ENCODE measurements at places on chromosomes 12 and 14.

- DNase-seq: no peak
Measured at GRCh38 chr12:77599782-77600467, 230.8 kb upstream of the NAV3 start.

- no peak for DNase-seq
Measured at GRCh38 chr12:15049461-15050153, 76.8 kb downstream of the PDE6H start.

DNA sequence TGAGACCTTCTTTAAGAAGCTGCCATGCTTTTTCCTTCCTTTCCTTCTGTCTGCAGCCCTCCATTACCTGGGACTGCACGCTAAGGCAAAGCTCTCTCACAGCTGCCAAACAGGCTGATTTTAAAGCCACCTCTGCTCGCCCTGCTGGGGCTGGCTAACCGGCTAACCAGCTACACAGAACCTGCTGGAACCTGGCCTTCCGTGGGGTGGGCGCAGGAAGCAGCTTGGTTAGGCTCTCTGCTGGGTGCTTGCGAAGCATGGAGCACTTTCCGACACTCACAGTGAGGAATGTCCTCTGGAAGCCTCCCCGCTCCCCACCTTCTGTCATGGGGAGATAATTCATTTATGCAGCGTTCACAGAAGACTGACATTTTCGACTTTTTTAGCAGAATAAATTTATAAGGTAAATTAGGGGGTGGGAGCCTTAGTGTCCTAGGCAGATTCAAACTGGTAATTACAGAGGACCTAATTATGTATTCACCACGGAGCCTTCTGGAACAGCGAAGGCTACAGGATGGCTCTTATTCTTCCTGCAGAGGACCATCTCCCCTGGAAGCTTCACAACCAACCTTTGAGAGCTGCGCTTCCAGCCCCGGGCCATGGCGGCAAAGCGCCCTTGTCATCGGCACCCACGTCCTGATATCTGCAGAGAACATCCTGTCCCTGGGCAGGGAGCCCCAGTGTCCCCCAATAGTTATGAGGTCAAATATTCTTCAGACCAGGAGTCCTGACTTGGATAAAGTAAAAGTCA is 12.4 kb upstream of the BCL11B start:
- DNase-seq: no peak

GRCh38 chr12:89492883-89493282 is 31.7 kb downstream of the GALNT4 start:
- DNase-seq: no peak

GRCh38 chr12:65925626-65926025 is 101.3 kb downstream of the HMGA2 start:
- DNase-seq: no peak

GRCh38 chr14:68384335-68384734 is 408.5 kb downstream of the ZFP36L1 start:
- no peak for DNase-seq

DNA sequence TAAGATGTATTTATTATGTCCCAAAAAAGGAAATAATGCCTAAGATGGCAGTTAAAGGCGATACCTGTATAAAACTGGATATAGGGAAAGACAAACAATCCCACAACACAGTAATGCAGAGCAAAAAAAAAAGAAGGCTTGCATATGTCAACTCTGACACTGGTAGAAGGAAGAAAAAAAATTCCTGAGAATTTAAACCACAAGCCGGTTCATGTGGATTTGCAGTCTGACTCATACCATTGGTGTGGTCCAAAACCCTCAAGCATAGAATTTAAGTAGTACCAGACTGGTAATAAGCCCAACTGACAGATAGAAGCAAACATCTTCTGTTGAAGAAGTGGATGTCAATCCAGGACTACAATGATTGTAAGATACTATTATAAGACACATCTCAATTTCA is 7.2 kb downstream of the DNAI7 start:
- no peak for DNase-seq

DNA sequence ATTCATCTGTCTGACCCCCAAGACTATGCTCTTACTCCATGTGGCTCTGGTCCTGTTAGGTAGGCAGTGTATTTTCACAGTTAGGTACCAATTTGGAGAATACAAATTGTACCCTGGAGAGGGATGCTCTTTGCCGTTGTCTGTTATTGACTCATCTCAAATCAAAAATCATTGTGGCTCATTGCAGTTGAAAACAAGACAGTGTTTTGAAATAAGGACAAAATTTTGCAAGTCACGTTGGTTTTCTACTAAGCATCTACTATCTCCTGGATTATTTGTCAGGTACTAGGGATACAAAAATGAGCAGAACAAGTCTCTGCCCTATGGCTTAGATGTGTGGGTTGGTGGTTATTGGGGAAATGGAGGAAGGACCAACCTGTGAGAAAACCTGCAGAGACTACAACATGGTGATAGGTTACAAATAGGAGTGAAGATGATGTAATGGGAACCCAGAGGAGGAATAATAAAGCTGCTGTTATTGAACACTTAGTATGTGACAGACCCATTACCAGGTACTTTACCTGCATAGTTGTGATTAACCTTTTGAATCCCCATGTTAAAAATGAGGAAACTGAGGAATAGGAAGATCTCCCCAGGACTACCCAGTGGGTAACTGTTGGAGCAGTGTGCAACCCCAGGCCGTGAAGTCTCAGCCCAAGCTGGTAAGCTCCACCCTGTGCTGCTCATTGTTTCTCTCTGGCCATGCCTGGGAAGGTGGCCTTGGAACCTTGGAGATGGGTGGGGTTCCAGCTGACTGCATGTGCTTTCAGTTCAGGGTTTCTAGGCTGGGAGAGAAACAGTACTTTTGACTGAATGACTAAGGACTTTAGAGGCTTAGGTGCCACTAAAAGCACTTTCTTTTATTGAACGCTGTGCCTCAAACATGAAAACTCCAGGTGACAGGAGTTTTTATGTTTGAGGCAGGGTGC is 72.9 kb upstream of the SRSF5 start:
- no peak for DNase-seq

GRCh38 chr12:49882248-49882850 is 21.4 kb downstream of the FAIM2 start:
- DNase-seq: no peak

Measured in NCI-H1436 treated with DMSO at 0.1 percent for 48 hours (cell line).